ENCODE measurements at places on chromosomes 6 and 20.
A peak's percentile ranks its signal among the peaks of the same experiment; 100 is the strongest.

GRCh38 chr20:63318391-63319163 lies 25.6 kb downstream of the COL20A1 start:
- DNase-seq, result no peak

- no peak for DNase-seq
Measured at GRCh38 chr6:43699564-43700186, 12.1 kb upstream of the MRPS18A start.

DNA sequence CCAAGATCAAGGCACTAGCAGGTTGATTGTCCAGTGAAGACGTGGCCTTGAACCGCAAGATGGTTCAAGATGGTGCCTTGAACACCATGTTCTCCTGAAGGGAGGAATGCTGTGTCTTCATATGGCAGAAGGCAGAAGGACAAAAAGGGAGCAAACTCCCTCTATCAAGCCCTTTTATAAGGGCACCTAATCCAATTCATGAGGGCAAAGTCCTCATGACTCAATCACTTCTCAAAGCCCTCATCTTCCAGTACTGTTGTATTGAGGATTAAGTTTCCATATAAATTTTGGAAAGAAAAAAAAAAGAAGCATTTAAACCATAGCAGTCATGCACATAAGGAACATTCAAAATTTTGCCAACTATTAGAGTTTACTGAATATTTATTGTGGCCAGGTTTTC lies 29.9 kb upstream of the TSPYL1 start:
- no peak for DNase-seq

- DNase-seq, result no peak
Measured at GRCh38 chr6:747921-748320, 55.0 kb upstream of the EXOC2 start.

DNA sequence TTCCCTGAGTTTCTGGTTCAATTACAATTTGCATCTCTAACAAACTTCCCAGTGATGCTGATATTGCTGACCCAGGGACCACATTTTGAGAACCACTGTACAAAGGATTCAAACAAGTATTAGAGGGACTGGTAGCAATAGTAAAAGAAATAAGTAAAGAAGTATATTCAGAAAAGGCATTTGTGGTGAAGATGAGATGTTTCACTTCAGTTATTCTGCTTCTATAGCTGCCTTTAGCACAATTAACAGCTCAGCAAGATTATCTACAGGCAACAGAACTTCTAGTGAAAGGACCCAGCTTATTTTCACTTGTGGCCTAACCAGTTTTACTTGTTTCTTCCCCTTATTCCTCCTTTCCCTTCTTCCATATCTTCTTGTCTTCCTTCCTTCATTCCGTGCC lies 149.4 kb downstream of the PHF3 start:
- DNase-seq, result no peak

DNA sequence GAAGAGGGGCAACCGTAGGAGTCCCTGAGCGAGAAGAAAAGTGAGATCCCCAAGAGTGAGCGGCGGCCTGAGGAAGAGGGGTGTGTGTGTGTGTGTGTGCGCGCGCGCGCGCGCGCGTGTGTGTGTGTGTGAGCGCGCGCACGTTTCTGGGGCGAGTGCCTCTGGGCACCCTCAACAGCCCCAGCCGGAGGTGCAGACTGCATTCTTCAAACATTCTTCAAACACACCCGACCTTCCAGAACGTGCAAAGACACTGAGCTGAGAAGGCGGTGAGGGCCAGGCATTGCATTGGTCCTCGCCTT lies 76.2 kb upstream of the FOXP4 start:
- DNase-seq, result no peak

GRCh38 chr6:88167352-88167937 lies 1.3 kb upstream of the CNR1 start:
- DNase-seq, result no peak

DNA sequence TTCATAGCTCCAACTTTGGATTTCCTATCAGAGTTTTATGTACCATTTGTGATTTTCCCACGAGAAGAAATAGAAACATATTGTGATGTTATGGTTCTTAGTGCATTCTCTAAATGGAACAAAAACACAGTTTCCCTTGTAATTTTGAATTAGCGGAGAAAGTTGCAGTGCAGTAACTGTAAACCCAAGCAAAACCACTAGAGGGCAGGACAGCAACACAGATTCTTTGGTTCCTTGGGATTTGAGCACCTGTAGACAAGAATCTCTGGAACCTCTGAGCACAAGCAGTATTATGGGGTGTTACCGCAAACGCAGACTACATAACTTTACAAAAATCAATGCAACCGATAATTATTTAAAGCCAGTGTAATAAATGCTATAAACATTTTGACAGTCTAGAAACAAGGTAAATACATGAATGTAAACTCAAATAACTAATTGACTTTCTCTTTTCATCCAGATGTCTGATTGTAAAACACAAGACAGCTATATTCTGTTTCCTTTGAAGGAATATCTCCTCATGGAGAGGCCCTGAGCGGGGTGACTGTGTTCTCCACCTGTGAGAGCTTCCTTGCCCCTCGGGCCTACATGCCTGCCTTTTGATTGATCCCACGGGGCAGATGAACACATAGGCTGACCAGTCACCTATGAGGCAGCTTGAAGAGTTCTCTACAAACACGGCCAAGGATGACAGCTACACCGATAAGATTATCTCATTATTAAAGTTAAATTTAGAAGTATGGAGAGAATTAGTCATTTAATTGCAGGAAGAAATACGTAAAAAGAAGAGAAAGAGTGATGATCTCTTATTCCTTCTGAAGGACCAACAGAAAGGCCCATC lies 67.5 kb upstream of the COL21A1 start:
- no peak for DNase-seq

GRCh38 chr6:41693281-41694240 lies 41.8 kb downstream of the TFEB start:
- no peak for DNase-seq

DNA sequence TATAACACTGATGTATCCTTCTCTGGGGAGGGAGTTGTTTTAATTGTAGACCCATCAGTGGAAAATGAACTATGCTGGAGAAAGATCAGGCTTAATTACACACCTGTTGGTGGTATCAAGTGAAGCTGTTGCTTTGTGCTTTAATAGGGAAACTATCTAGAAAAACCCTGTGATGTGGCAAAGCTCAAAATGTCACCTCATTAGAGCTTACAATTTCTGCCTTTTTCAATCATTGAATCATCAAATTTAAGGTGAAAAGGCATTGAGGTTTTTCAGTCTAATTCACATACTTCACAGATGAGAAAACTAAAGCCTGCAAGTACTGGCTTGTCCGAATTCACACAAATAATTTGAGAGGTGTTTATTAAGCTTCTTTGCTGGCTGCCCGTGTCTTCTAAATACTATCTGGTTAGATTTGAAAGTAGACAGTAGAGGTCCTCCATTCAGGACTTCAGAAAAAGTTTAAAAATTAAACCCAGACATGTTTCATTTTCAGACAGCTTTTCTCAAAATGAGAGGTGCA lies 143.3 kb upstream of the MAP3K7 start:
- DNase-seq, result no peak

DNA sequence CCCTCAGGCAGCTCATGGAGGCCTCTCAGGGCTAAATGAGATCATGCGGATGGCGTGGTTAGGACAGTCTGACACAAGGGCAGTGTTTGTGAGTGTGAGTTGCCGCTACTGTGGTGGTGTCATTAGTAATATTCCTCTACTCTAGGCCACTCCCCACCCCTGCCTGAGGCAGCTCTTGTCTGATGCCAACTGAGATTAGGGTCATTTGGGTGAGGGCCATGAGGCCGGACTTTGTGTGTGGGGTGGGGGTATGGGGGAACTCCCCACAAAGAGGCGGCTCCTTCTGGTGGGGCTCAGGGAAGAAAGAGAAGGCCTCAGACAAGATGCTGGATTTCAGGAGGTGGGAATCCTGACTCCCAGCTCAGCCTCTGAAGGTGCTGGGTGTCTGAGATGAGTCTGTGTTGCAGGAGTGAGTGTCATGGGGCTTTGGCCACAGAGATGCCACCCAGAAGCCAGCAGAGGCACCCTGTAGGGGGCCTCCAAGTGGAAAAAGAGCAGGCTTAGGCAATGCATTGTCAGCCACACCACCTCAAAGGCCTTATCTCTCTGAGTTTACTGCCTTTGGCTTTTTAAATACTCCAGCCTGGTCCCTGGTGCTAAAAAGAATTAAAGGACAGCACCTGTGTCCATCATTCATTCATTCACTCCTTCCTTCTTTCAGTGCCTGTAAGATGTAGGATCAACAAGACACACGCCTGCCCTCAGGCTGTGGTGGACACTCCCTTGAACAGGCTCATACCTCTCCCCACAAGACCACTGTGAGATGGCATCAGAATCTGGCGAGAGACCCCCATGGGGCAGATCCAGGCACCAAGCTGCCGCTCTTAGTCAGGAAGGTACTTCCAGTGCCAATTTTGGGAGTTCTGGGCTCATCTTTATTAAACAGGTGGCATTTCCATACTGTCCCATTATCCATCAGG lies 175.2 kb downstream of the MRPL14 start:
- no peak for DNase-seq

- DNase-seq, result no peak
Measured at GRCh38 chr6:80402266-80402665, 295.8 kb downstream of the BCKDHB start.

- no peak for DNase-seq
Measured at GRCh38 chr6:123953920-123954319, 150.3 kb downstream of the NKAIN2 start.

GRCh38 chr20:33287884-33288283 lies 4.9 kb downstream of the BPIFB1 start:
- no peak for DNase-seq

GRCh38 chr6:144478483-144478882 lies 193.3 kb downstream of the UTRN start:
- no peak for DNase-seq

- no peak for DNase-seq
Measured at GRCh38 chr6:33207552-33208090, 679 bp upstream of the RING1 start.

- no peak for DNase-seq
Measured at GRCh38 chr6:39044181-39044580, 4.4 kb upstream of the GLP1R start.

- DNase-seq, result no peak
Measured at GRCh38 chr6:105896821-105897095, 189.4 kb upstream of the PRDM1 start.

DNA sequence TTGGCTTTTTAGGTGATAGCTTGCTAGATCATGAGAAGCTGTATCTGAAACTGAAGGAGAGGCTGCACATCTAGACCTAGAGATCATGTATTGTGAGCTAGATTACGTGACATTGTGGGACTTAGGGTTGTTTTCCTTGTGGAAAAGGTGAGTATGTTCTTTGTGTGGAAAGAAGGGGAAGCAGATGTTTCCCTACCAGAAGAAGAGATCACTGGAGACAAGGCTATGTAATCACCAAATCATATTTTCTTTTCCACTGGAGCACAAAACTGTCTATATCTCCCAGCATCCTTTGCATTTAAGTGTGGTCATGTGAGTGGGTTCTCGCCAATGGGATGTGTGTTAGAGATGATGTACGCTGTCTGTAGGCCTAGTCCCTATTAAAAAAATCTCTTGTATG lies 7.0 kb upstream of the EPB41L2 start:
- DNase-seq, result no peak

DNA sequence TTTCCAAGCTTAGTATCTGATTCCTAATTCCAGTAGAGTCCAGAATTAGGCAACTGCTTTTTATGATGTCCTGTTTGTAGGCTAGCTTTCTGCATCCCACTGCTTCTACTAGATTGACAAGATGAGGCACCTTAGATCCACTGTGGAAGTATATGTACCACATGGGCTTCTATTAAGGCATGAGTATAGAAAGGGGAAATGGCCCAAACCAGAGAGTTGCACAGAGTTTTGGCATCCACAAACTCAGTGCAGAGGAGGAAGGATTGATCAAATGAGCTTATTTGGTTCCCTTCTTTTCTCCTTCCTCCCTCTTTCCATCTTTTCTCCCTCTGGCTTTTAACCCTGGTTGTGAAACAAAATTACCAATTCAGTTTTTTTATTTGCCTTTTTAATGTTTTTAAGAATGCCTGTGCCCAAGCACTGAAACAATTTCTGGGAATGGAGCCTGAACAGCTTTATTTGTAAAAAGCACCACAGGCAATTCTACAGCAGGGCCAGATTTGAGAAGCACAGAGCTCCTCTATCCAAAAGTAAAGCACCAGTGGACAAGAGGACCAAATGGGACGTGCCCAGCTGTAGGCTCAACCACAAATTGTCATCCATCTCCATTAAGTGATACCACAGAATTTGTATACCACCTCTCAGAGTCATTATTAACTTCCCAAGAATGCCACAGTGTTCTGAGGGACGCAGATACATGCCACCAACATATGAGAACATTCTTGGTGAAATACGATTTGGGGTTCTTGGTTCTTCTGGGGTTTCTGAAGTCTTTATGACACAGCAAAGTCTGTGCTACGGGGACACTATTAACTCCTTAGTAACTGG lies 969.1 kb downstream of the KIF16B start:
- DNase-seq, result no peak

DNA sequence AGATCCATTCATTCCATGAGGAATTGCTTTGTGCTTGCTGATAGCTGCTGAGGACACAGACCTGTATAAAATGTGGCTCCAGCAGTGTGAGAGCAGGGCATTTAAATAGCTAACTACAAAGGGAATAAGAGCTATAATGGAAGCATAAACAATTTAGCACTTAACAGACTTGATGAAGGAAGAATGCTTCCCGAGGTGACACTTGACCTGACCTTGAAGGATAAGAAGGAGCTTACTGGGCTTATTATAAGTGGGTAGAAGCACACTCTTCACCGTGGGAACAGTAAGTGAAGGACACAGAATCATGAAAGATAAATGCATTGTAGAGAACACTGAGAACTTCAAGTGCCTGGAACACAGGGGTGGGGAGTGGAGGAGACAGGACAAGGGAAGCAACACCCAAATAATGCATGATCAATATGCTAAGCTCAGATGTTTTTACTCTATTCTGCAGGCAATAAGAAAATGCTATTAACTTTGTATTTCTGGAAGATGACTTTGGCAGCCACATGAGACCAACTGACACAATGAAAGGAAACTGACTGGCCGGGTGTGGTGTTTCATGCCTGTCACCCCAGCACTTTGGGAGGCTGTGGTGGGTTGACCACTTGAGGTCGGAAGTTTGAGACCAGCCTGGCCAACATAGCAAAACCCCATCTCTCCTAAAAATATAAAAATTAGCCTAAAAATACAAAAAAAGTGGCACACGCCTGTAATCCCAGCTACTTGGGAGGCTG lies 84.2 kb downstream of the EPB41L2 start:
- DNase-seq, result no peak

DNA sequence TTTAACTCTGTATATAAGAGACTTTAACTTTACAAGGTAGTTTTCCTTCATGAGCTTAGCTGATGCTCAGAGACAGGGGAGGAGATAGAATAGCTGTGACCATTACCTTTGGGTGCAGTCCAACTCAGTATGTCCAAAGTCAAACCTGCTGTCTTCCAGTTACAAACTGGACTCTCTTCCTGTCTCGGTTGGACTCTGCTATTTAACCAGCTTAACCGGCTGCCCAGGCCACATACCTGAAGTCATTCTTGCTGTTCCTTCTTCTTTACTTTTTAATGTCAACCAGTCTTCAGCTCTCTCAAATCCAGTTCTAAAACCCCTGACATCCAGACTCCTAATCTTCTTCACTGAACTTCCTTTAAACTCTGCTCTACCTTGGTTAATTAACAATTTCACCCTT lies 138.3 kb upstream of the TSHZ2 start:
- DNase-seq, result no peak

GRCh38 chr20:14401479-14402138 lies 64.2 kb upstream of the FLRT3 start:
- no peak for DNase-seq

- no peak for DNase-seq
Measured at GRCh38 chr20:59560588-59561227, 43.6 kb upstream of the PHACTR3 start.

- peak; percentile 6 for DNase-seq
Measured at GRCh38 chr6:4134841-4135664, at the start of gene ECI2. ECI2 (minus strand) TSS chr6:4135575; CDS start chr6:4135560, 15 bp downstream.

- no peak for DNase-seq
Measured at GRCh38 chr20:18738055-18738454, 75.5 kb upstream of the SCP2D1 start.

Measured in stimulated activated CD8-positive, alpha-beta memory T cell treated with anti-CD3 and anti-CD28 coated beads, Interleukin-4, amount 100 ng/mL, for 4 hours (primary cell).